Hepatocyte (in vitro differentiated cells): ENCODE measurements at places on chromosomes 6 and 20.
A peak's percentile ranks its signal among the peaks of the same experiment; 100 is the strongest.

DNA sequence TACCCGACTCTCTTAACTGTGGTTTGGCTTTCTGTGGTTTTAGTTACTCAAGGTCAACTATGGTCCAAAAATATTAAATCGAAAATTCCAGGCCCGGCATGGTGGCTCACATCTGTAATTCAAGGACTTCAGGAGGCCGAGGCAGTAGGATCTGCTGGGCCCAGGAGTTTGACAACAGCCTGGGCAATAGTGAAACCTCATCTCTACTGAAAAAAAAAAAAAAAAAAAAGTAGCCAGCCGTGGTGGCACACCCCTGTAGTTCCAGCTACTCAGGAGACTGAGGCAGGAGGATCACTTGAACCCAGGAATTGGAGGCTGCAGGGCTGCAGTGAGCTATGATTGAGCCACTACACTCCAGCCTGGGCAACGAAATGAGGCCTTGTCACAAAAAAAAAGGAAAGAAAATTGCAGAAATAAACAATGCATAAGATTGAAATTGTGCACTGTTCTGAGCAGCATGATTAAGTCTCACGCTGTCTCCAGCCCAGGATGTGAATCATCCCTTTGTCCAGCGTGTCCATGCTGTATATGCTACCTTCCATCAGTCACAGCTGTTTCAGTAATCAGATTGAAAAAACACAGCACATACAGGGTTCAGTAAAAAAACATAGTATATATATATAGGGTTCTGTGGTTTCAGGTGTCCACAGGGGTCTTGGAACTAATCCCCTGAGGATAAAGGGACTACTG is 40.7 kb downstream of the RGS17 start:
- no peak for DNase-seq

DNA sequence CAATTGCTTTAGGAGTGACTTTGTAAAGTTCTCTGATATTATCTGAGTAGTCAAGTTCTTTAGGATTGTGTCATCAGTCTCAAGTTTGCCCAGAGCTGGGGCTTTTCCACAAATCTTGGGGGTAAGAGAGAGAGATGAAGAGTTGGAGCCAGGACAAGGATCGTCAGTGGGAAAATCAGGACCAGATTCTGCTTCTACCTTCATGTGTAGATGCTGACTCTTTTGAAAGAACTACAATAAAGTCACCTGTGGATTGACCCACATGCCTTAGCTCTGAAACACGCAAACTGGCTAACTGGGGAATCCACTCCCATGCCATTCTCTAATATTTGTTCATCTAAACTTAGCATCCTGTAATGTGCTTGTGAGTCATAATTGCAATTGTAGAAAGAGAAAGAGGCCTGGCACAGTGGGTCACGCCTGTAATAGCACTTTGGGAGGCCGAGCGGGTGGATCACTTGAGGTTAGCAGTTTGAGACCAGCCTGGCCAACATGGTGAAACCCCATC is 15.6 kb upstream of the BICRAL start:
- DNase-seq, result no peak

DNA sequence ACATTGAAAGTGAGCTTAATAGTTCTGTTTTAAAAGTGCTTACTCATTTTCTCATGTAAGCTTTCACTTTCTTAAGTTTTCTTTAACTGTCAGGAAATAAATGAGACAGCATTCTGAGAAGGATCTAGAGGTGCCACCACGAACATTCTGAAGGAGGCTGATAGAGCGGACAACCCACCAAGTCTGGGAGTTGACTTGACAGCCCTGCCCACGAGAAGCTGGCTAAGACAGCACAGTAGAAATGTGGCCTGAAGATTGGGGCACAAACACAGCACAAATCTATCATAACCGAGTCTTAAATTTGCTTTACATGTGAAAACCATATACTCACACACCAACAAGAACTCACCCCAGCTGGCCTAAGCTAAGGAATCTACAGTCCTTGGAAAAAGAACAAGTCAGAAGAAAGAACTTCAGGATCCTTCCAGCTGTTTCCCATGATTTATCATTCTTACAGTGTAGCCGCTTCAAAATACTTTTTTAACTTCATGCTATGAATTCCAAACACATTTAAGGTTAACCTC is 144.2 kb upstream of the TNFAIP3 start:
- no peak for DNase-seq

DNA sequence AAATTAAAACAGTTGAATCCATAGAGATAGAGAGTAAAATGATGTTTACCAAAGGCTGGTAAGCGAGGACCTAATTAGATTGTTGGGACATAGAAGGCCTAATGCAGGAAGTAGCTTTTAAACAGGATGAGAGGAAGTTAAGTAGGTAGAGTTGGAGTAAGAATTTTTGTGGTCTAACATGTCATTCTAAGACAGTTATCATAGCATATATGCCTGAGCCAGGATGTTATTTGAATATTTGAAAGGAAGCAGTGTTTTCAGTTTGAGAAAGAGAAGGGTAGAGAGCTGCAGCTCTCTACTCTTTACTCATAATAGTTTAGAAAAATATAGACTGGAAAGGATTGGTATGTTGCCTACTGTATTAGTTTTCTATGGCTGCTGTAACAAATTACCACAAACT is 121.6 kb downstream of the MEI4 start:
- DNase-seq, result no peak

DNA sequence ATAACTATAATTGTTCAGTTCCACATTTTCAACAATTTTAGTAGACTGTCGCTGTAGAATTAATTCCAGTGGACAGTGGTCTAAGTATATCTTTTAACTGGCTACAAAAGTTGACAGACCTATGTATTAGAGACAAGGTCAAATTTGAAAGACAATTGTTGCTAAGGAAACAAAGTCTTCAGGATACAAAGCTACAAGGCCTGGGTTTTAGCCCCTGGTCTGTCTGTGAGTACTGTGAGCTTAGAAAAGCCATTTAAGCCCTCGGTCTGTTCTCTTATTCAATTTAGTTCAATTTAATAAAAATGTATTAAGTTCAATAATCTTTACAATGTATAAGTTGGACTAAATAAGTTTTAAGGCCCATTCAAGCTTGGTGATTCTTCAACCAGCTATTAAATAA is 352.5 kb downstream of the HDGFL1 start:
- DNase-seq, result no peak

DNA sequence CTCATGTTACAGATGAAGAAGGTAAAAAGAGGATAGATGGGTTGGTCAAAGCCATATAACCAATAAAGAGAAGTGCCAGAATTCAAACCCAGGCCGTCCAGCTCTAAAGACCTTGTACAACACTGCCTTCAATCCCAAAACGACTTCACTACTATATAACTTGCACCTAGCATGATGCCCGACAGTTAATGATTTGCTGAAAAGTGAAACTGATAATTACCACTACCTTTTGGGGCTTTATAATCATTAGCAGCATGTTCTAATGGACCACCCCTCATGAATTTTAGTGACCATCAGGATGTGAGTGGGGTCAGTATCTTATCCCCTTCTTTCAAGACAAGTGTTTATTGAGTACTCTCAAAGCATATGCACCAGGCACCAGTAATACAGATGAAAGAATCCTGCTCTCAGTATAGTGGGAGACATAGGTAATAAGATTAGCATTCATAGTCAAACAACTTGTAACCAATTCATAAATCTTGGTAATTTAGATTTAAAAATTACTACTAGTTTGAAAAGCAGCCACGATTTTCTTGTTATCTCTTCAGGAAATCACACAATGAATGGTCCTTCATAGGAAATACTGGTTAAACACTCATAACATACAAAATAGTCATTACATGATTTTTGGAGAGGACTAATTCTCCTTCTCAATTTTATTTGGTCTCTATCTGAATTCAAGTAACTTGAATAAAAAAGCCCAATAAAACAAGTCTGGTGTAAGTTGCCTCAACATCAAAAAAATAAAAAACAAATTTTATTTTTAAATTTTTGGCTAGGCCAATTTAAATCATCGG is 98.0 kb downstream of the EPB41L2 start:
- DNase-seq, result no peak

- no peak for DNase-seq
Measured at GRCh38 chr20:15610787-15611186, 962.5 kb downstream of the KIF16B start.

GRCh38 chr20:42754706-42755105 is 435.0 kb downstream of the PTPRT start:
- peak; percentile 13 for DNase-seq

DNA sequence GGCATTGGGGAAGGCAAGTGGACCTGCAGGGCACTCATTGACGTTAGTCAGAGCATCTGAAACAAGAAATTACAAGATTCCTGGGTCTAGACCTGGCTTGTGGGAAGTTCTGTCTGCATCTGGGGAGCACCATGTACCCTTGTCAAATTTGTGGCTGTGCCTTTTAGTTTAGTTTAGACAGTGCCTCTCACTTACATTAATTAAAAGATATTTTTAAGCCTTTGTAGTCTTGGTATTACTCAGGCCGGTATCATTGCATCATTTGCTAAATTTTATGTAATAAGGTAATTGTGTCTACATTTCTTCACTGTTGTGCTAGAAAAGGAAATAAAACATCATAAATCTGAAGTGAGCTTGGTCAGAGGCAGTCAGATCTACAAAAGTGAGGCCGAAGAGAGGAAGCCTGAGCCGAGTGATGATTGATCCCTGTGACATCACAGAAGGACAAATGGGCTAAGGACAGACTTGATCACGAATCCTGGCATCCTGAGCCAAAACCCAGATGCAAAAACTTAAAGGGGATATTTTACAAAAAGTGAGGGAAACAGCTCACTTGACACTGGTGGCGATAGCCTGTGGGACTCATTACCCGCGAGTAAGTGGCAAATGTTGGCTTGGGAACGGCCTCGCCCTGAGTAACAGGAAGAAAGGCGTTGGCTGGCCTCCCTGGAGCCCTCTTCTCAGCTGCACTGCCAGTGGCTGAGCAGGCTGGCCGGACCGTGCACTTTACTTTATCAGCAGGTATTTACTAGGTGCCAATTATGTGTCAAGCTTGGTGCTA is 106.5 kb downstream of the TCP11 start:
- no peak for DNase-seq

DNA sequence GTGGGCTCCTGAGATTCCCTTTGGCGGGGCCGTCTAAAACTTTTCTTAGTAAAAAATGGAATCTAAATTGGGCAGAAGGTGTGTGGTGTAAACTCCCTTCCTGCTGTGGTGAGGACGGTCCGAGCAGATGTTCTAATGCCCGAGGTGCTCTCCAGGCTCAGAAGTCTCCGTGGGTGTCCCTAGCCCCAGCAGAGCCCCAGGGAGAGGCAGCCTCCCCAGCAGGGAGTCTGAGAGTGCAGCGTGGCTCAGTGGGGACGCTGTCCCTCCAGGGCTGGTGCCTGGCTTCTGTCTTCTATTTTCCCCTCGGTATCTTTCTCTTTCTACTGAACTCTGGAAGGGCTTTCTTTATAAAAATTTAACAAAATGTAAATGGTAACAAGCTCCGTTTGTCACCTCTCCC is 208.2 kb downstream of the SMOC2 start:
- DNase-seq, result no peak

DNA sequence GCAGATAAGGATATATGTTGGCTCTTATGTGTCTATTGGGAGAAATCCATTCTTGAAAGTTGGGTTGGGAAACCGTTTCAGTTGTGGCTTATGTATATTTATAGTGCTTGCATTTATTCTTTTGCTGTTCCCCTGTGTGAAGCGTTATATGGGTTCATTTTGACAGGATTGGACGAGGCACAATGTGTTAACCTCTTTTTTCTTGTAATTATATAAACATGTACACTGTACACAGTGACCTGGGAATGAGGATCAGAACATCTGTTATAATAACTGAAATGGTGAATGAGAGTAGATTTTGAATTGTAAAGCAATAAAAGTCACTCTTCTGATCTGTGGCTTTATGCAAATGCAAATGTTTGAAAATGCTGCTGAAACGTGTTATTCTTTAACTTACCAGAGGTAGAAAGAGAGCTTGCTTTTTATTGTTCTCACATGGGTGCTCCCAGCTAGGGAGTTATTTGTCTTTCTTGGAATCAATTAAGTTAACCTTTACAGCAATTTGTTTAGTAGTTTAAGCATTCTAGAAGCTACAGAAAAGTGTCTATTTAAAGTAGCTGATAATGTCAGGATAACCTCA is 213.7 kb downstream of the GRIK2 start:
- DNase-seq, result no peak

GRCh38 chr6:131982740-131983259 is 31.6 kb upstream of the CCN2 start:
- no peak for DNase-seq

GRCh38 chr6:161418463-161418945 is 144.6 kb upstream of the AGPAT4 start:
- peak; percentile 86 for DNase-seq

DNA sequence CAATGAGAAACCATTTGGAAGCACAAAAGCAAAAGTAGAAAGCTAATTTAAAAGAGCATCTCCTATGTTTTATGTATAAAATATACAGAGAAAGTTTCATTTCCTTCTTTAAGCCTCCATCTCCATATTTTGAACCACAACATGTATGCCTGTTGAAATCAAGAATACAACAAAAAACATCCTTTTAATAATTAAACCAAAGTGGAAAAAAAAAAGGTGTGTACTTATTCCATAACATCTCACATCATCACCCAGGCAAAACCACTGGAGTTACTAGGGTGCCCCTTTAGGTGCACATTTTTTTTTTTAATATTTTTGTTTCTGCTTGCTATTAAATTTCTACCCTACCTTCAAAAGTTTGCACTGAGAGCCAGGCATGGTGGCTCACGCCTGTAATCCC is 43.0 kb downstream of the EDN1 start:
- no peak for DNase-seq
